ENCODE measurements at places on chromosomes 2 and 18.

DNA sequence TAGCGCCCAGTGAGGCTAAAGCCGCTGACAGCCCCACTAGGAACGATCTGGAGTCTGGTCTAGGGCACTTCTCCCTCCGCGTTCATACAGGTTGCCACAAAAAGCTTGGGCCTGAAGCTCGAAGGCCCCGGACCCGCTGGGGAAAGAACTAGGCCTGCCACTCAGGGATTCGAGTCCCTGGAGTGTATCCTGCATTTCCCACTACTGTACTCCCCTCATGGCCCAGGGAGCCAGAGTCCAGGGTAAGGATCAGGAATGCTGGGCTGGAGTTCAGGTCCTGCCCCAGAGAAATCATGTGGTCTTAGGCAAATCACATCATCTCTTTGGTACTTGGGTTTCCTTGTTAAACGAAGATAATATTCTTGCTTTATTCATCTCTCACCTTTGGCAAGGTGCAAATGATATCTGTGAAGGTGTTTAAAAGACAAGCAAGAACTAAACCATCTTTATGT, 1.4 kb upstream of the ZFP36L2 start:
- DNase-seq, result no peak

DNA sequence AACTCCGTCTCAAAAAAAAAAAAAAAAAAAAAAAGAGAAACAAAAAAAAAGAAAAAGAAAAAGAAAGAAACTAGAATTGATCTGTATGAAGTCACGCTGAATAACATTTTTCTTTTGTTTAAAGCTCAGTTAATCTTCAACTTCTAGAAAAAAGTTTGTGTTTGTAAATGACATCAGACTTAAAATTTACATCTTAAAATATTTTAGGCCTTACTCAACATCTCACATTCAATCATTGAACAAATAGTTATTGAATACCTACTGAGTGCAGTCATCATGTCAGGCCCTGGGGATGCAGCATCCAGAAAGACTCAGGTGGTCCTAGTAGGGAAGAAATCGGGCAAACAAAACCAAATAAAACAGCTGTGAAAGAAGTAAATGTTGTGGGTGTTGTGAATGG, 292.3 kb upstream of the FANCL start:
- DNase-seq, result no peak

- peak; percentile 54 for DNase-seq
These were observed 38.1 kb upstream of the RTN4 start for GRCh38 chr2:55088400-55088799.

- no peak for DNase-seq
These were observed 812.7 kb downstream of the DCDC2C start for GRCh38 chr2:4515871-4516761.

DNA sequence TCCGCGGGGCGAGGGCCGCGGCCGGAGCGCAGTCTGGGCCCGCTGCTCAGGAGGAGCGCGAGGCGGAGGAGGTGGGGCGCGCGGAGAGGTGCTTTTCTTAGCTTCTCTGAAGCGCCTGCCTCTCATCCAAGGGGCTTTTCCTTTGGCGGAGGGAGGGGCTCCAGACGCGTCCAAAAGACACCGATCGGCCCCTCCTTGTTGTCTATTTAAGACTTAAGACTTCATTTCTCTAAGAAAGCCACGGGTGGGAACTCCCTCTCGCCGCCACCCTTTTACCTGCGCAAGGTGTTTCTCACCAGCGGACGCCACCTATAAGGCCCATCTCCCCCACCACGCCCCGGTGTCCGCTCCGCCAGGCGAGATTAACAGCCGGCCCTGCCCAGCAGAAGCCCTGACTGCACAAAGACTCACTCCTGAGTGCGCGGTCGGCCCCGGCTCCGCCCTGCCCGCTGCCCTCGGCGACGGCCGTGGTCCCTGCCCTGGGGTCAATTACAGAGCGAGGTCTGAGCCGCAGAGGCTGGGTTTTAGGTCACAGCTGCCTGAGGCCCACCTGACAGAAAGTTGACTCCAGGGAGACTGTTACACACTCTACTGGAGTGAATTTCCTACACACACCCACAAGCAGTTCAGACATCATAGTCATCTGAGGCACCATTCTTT, at the start of gene DSC2:
DSC2 (minus strand) TSS at position 397 of the 660 bp plus-strand sequence. CDS start 450 bp downstream, outside the sequence.
- DNase-seq, result no peak

- no peak for DNase-seq
These were observed 124.2 kb downstream of the NFATC1 start for GRCh38 chr18:79519751-79520477.

- no peak for DNase-seq
These were observed 577.2 kb upstream of the SALL3 start for GRCh38 chr18:78402440-78402839.
